ENCODE measurements at places on chromosomes 11 and 22. TPM values are rescaled to one million over a fixed set of nuclear protein-coding genes. Genes with fewer than 3 reads are reported as not detected.

DNA sequence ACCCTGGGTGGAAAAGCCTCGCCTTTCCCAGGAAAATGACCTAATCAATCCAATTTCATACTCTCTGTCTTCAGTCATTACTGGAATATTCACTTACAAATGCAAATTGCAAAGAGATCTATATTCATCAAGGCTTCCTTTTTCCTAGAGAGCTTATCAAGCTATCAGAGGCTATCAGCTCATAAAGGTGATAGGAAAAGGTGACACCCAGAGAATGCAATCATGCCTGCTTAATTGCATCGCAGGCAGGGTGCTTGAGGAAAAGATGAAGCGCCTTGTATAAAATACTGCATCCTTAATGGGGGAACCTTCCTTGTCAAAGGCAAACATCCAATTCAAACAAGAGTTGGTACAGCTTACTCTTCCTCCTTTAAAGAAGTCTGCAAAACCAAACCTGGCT lies 59.7 kb downstream of the SHANK2 start:
- H3K27me3 ChIP-seq, result no peaks in the 10 kb centered on the region
- DNase-seq, result no peak
- no peaks in the 10 kb centered on the region for H3K36me3 ChIP-seq
- no peak overlapping the region for H3K4me3 ChIP-seq

- no peak overlapping the region for H3K27ac ChIP-seq
- no peaks in the 10 kb centered on the region for H3K27me3 ChIP-seq
- H3K36me3 ChIP-seq, result no peaks in the 10 kb centered on the region
- no peaks in the 10 kb centered on the region for H3K4me1 ChIP-seq
Measured at GRCh38 chr11:23112987-23113886, 253.0 kb upstream of the CCDC179 start.

DNA sequence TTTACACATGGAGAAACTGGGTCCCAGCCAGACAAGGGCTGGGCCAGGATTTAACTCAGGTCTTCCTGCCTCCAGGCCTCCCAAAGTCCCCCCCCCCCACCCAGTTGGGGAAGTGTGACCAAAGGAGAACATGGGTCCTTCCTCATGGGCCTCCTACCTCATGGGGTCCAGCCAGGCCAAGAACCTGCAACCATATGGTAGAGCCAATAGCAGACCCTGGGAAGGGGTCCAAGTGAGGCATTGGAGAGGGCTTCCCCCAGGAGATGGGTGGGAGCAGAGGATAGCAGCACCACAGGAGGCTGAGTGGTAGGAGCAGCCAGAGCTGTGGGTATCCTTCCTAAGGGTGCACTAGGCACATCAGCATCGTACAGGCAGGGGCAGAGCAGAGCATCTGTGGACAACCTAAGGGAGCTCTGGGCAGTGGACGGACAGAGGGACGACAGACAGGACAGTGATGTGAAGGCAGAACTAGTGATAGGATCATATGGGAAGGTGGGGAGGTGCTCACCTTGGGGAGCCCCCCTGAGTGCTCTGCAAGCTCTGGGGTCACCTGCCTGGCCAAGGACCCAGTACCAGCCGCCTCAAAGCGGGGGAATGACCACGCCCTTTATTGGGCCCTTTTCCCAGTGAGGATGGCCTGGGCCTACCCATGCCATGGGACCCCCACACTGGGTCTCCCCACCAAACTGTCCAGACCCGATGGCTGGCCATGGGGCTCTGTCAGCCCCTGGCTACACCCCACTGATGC lies 4.5 kb downstream of the ARVCF start:
- H3K4me3 ChIP-seq, result no peak overlapping the region
- H3K36me3 ChIP-seq, result no peaks in the 10 kb centered on the region
- DNase-seq, result no peak
- peaks cover 2% of the 10 kb centered on the region for H3K4me1 ChIP-seq
- no peak overlapping the region for H3K27ac ChIP-seq
- H3K27me3 ChIP-seq, result no peaks in the 10 kb centered on the region

GRCh38 chr11:115330684-115331482 lies 173.3 kb downstream of the CADM1 start:
- H3K4me1 ChIP-seq, result no peaks in the 10 kb centered on the region
- H3K4me3 ChIP-seq, result no peak overlapping the region
- H3K36me3 ChIP-seq, result no peaks in the 10 kb centered on the region
- DNase-seq, result no peak
- no peak overlapping the region for H3K27ac ChIP-seq
- no peaks in the 10 kb centered on the region for H3K27me3 ChIP-seq

- H3K4me3 ChIP-seq, result peak overlapping the region; percentile 84
- H3K27ac ChIP-seq, result peak overlapping the region; percentile 85
- DNase-seq, result no peak
- H3K27me3 ChIP-seq, result no peaks in the 10 kb centered on the region
Measured at GRCh38 chr22:40637183-40638150, 948 bp upstream of the MRTFA start.

GRCh38 chr11:45665206-45665932 lies at the start of gene CHST1:
Gene CHST1 (minus strand): TSS chr11:45665622. CDS start chr11:45650923, 14,699 bp downstream.
- no peaks in the 10 kb centered on the region for H3K36me3 ChIP-seq
- no peak within 1 kb of the TSS for H3K27ac ChIP-seq
- H3K4me3 ChIP-seq, result no peak within 1 kb of the TSS
- no peak for DNase-seq
- peaks cover 4% of the 10 kb centered on the region for H3K27me3 ChIP-seq

DNA sequence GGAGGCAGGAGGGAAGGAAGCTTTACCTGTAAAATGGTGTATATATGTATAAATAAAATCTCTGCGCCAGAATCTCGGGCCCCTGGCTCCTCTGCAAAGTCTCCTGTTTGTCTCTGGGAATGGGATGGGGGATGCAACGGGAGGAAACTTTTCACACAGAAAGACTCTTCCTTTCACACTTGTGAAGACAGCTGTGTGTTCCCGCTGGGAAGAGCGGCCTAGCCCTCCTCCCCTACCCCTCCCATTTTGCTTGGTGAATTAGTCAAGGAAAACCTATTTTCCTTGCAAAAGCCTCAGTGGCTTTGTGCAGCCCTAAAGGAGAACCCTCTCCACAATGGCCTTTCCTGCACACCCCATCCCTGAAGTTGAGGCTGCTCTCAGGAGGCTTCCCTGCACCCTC lies 9.4 kb upstream of the IGF2 start:
- no peaks in the 10 kb centered on the region for H3K27me3 ChIP-seq
- H3K27ac ChIP-seq, result no peak overlapping the region
- H3K4me1 ChIP-seq, result peaks cover 6% of the 10 kb centered on the region
- DNase-seq, result no peak
- no peaks in the 10 kb centered on the region for H3K36me3 ChIP-seq

- peaks cover 13% of the 10 kb centered on the region for H3K4me1 ChIP-seq
- H3K36me3 ChIP-seq, result no peaks in the 10 kb centered on the region
- H3K4me3 ChIP-seq, result peak within 1 kb of the TSS; percentile 98
- H3K27me3 ChIP-seq, result no peaks in the 10 kb centered on the region
Measured at GRCh38 chr11:85627332-85627997, at the start of gene DLG2. Gene DLG2 (minus strand): TSS chr11:85627344.

GRCh38 chr11:70854901-70855556 lies 397.3 kb downstream of the SHANK2 start:
- H3K4me1 ChIP-seq, result no peaks in the 10 kb centered on the region
- H3K27me3 ChIP-seq, result no peaks in the 10 kb centered on the region
- H3K36me3 ChIP-seq, result no peaks in the 10 kb centered on the region
- no peak overlapping the region for H3K27ac ChIP-seq
- no peak for DNase-seq

DNA sequence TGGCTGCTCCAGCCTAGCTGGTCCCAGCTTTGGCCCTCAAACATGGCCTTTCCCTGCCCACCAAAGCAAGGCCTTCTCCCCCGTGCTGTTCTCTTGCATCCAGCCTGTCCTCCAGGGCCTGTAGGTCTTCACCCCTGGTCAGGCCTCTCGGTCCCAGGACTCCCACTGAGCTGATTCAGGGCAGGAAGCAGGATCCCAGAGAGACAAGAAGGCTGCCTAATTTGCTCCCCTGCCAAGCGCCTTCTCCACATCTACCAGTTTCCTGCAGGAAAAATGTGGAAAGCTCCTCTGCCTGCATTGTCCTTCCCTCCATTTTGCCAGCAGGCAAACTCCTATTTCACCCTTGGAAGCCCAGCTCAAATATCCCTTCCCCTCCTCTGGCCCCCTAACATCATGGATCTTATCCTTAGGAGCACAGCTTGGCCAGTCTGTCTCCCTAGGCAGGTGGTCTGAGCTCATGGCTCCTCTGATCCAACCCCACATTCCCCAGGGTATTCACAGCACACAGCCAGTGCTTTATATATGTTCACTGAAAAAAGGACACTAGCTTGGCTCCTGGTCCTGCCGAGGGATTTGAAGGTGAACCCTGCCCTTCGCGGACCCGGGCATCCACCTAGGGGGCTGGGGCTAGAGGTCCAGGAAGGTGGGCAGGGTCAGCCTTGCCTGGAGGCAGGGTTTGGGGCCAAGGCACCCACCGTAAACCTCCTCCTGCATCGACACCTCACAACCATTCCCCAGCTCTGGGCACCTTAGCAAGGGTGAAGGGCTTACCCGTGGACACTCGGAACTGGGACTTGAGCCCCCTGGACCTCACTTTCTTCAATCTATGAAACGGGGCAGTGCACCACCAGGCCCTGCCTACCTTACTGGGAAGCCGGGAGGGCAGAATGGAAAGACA lies 968 bp downstream of the RHBDD3 start:
- peak overlapping the region; percentile 96 for H3K4me3 ChIP-seq
- peaks cover 32% of the 10 kb centered on the region for H3K4me1 ChIP-seq
- H3K36me3 ChIP-seq, result no peaks in the 10 kb centered on the region
- peak overlapping the region; percentile 98 for H3K27ac ChIP-seq

DNA sequence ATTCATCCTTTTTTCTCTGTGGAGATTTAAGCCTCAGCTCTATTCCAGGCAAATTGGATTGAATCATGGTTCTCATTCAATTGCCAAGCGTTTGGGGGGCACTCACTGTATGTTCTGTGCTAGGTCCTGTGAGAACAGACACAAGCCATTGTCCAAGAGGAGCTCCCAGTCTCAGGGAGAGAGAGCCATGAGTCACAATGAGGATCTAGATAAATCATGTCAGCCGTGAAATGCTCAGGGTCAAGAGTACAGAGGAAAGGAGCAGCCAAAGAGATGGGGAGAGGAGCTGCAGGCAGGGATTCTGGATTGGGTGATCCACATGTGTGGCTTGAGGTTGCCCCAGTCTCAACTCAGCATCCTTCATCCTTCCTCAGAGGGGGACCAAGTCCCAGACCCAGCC lies 93.6 kb downstream of the FEZ1 start:
- no peak overlapping the region for H3K27ac ChIP-seq
- H3K27me3 ChIP-seq, result no peaks in the 10 kb centered on the region
- DNase-seq, result no peak
- H3K4me3 ChIP-seq, result no peak overlapping the region

- no peak for DNase-seq
- H3K4me1 ChIP-seq, result no peaks in the 10 kb centered on the region
- no peak overlapping the region for H3K4me3 ChIP-seq
- no peak overlapping the region for H3K27ac ChIP-seq
Measured at GRCh38 chr11:123272565-123272964, 77.5 kb upstream of the CLMP start.

GRCh38 chr22:36223504-36223903 lies 15.8 kb downstream of the APOL2 start:
- no peak overlapping the region for H3K4me3 ChIP-seq
- no peak overlapping the region for H3K27ac ChIP-seq
- no peaks in the 10 kb centered on the region for H3K36me3 ChIP-seq
- no peaks in the 10 kb centered on the region for H3K27me3 ChIP-seq
- no peaks in the 10 kb centered on the region for H3K4me1 ChIP-seq

DNA sequence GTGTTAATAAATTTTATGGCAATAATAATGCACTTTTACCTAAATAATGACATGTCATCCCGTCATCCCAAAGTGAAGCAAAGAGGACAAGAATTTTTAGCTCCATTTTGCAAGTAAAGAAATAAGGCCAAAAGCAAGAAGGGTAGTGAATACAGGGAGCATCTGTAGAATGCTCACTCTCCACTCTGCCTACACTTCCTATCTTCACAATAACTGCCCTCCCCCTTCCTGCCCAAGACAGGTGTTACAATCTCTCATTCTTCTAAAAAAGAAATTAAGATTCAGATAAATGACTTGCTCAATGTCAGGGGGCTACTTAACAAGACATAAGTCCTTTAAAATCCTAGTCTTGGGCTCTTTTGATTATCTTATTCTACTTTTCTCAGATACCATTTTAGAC lies 8.9 kb downstream of the RDX start:
- H3K27me3 ChIP-seq, result no peaks in the 10 kb centered on the region
- H3K27ac ChIP-seq, result no peak overlapping the region
- no peaks in the 10 kb centered on the region for H3K36me3 ChIP-seq
- no peak for DNase-seq
- H3K4me1 ChIP-seq, result no peaks in the 10 kb centered on the region

- H3K36me3 ChIP-seq, result no peaks in the 10 kb centered on the region
- no peak overlapping the region for H3K27ac ChIP-seq
- H3K27me3 ChIP-seq, result no peaks in the 10 kb centered on the region
- no peak for DNase-seq
Measured at GRCh38 chr11:27405134-27405533, 42.1 kb upstream of the CCDC34 start.

GRCh38 chr11:97722065-97722464 lies 1298.7 kb upstream of the CNTN5 start:
- DNase-seq, result no peak
- H3K4me1 ChIP-seq, result no peaks in the 10 kb centered on the region
- no peaks in the 10 kb centered on the region for H3K36me3 ChIP-seq
- no peak overlapping the region for H3K4me3 ChIP-seq
- no peaks in the 10 kb centered on the region for H3K27me3 ChIP-seq

- no peaks in the 10 kb centered on the region for H3K4me1 ChIP-seq
- no peaks in the 10 kb centered on the region for H3K36me3 ChIP-seq
- H3K27ac ChIP-seq, result no peak overlapping the region
Measured at GRCh38 chr11:70872955-70873735, 379.2 kb downstream of the SHANK2 start.

DNA sequence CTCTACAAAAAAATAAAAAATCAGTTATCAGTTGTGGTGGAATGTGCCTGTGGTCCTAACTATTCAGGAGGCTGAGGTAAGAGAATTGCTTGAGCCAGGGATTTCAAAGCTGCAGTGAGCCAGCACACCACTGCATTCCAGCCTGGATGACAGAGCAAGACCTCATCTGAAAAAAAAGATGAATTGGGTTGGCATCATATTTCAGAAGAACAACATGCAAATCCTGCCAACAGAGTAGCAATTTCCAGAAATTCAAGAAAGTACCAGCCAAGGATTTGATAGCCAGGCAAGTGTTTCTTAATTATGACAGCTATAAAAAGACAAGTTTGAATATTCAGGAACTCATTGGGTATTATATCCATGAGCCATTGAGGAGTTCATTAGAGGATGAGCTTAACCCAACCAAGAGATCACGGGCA lies 75.2 kb downstream of the USP47 start:
- DNase-seq, result no peak
- H3K27me3 ChIP-seq, result no peaks in the 10 kb centered on the region
- H3K27ac ChIP-seq, result no peak overlapping the region
- H3K4me1 ChIP-seq, result no peaks in the 10 kb centered on the region
- peaks cover 6% of the 10 kb centered on the region for H3K36me3 ChIP-seq
- H3K4me3 ChIP-seq, result no peak overlapping the region

The PATL1 gene
- total RNA-seq, result 45.3 TPM

The TSPAN32 gene
- 63.9 TPM for total RNA-seq

The APOA5 gene
- total RNA-seq, result not detected

The CRYBB3 gene
- total RNA-seq, result not detected

The DNAJB7 gene
- total RNA-seq, result not detected

The MS4A2 gene
- not detected for total RNA-seq

The FGF4 gene
- not detected for total RNA-seq

The RIC3 gene
- 34.4 TPM for total RNA-seq

The KCNA4 gene
- not detected for total RNA-seq

All from naive thymus-derived CD4-positive, alpha-beta T cell (primary cell).